ENCODE measurements at places on chromosomes 1 and 21.

DNA sequence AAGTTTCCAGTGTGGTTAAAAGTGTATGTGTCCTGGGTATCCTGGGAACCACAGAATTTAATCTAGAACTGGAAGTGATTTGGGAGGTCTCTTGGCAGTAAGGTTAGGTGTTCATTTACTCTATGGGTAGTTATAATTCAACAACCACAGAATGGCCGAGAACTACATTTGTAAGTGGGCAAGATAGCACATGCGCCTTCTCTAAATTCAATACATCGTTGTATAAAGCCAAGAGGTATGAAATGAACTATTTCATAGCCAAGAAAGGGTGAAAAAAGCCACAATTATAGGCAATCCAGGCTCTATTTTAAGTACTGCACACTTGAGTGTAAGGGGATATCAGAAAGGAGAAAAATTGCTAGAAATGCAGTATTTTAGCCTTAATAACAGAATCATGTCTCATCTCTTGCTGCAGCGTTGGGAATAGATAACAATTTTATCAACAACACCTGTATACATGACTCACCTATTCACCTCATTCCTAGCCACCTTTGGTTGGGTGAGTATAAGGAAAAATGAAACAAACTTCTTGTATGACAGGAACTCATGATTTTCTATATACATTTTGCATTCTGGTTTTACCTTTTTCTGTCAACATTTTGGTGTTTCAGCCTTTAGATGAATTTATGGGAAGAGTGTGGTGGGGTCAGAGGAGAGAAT lies 4.5 kb downstream of the SDCCAG8 start:
- no peak for DNase-seq

GRCh38 chr1:46131093-46131492 lies 1.3 kb downstream of the PIK3R3 start:
- no peak for DNase-seq

DNA sequence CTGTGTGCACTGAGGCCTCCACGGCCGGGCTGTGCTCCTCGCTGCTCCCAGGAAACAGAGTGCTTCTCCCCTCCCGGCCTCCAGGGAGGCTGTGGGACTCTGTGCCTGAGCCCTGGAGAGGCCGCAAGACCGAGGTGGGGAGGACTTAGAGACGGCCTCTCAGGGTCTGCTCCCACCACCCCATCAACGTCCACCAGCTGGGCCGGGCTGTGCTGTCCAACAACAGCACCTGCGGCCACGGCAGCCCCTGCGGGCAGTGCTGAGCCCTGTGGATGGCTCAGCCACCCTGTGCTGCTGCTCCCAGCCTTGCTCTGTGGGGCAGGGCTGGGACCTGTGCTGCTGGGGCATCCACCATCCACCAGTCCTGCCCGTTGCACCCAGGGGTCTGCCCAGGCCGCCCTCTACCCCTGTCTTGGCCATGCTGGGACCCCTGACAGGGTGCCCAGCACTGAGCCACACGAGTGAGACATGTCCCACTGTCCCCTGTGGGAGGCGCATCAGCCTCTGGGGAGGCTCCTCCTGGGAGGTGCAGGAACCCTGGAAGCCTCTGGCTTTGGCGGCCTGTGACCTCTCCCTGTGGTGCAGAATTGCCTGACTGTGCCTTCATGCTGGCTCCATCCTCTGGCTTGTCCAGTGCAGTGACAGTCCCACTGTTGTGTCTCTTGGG lies 31.2 kb upstream of the LRRC3 start:
- no peak for DNase-seq

GRCh38 chr21:18759751-18760161 lies 356.2 kb upstream of the TMPRSS15 start:
- DNase-seq: no peak

GRCh38 chr1:64895500-64895899 lies 70.8 kb downstream of the JAK1 start:
- DNase-seq: no peak

GRCh38 chr1:197394831-197395608 lies 127.0 kb downstream of the CRB1 start:
- no peak for DNase-seq

DNA sequence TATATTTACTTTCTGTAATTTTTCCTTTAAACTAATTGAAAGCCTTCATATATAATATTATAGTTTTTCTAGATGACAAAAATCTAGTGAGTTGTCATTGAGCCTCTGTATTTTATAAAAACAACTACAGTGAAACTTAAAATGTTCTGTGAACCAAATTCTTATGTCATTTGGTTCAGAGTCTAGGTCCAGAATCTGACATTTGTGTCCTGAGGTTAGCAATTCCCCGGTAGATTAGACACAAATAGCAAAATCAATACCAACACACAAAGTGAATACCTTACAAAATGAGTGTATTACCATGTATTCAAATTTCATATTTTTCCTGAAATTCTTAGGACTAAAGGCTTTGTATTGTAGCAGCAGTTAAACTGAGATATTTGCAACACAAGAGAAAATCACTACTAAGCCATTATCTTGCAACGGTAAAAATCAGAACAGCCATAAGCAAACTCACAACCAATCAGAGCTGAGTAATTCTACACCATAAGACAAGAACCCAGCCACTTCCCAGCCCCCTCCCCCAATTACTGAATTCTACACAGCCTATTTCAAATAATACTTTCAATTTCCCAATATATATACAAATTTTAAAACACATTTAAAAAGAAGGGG lies 573.5 kb downstream of the SMYD3 start:
- DNase-seq: no peak

GRCh38 chr1:228352677-228353481 lies 53.8 kb downstream of the TRIM11 start:
- DNase-seq: no peak

DNA sequence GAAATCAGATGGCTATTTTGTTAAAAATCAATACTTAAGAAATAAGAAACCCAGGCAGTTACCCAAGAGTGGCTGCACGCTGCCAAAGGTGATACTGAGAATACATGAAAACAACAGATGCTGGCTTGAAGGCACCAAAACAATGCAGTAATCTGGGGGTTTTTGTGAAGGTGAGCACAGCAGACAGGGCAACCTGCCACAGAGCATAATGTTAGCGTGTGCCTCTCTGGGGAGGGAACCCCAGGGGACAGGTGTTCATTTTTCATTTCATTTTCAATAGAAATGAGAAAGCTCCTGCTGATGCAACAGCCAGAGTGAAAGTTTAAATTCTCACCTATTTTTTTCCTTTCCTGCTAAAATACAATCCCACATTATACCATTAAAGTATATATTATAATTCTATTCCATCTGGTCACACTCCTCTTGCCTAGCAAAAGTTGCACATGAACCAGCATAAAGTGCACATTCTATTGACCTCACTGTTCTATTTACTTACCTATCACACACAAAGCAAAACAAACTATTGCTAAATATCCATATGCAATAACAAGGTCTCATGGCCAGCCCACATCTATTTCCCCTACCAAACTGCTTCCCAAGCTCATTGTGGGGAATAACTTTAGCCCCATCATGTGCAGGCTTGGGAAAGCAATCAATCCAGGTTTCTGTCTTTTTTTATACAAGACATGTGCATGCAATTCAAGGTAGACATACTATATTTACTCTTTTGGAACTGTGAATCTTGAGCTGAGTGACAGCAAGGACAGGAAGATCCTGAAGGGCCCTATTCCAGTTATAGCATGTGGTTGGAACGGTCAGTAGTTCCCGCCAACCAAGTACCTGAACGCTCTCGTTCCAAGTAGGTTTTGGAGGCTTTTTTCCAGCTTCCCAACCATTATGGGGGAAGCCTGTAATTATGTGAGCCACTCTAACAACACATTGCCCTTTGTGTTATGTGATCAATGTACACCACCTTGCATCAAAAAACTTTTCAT lies 173.6 kb downstream of the RERE start:
- DNase-seq: no peak

DNA sequence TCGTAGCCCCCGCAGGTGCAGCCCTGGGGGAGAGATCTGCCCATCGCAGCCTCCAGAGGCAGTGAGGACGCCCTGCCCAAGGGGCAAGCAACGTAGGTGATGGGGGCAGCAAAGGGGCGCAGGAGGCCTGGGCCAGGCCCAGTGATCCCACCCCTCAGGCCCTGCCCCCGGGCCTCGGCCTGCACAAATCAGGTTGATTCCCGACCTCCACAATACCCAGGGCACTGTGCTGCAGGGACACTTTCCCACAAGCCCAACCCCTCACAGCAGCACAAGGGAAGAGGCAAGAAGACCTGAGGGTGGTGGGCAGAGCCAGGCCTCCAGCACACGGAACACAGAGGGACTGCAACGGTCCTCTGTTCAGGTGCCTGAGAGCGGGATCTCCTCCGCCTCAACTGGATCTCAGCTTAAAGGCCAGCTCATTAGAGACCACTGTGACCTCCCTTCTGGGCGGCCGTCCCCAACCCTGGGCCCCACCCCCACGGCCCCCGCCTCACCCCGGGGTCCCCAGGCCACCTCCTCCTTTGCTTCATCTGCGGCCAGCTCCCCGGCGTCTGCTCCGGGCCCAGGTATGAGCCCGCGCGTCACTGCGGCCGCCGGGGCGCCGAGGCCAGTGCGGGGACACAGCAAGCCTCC lies 812 bp upstream of the ARF1 start:
- DNase-seq: no peak

GRCh38 chr1:182676274-182676673 lies 8.1 kb downstream of the RGS8 start:
- DNase-seq: no peak
